ENCODE measurements at places on chromosomes 5 and 9.

GRCh38 chr9:136465500-136466154 is 17.2 kb downstream of the SEC16A start:
- no peak for DNase-seq

DNA sequence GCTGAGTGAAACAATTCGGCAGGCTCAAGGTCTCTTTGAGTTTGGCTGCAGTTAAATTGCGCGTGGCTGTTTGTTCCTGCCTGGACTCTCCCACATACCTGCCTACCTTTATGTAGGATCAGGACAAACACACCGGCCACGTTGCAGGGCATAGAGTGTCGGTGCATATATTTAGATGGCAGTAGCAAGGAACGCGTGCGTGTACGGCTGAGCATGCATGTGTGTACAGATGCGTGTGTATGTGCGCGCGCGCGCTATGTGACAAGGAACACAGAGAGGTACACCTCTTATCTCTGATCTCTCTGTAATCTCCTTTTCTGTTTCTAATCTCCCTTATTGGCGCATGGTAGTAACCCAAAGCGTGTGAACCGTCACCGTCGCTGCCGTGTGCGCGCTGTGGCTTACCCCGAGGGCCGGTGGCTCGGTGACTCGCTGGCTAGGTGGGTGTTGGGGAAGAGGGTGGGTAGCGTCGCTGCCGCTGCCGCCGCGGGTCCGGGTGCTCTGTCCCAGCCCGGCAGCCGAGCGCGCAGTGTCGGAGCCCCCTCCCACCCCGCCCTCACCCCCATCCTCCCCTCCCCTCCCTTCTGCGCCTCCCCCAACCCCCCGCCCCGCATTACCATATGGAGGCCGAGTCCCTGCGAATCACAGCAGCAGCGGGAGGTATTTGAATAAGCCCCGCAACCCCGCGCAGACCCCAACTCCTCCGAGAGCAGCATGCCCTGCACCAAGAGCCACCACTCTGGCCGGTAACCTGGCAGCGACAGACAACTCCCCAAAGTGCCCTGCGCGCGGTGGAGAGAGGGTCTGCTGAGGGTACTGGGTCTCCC is 204.8 kb downstream of the MEF2C start:
- DNase-seq, result no peak

DNA sequence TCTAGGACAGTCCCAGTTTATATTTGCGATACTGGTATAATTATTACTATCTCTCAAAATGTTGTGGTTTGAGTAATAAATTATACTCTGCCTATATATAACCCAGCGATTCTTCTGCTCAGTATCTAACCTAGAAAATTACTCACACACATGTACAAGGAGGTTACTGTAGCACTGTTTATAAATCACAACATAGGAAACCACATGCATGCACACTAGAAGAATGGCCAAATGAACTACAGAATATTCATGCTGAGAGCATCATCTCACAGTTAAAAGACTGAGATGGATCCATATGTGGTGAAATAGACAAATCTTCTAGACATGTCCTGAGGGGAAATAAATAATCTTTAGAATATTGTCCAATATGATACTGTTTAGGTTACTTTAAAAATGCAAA is 62.1 kb downstream of the INSYN2B start:
- no peak for DNase-seq

DNA sequence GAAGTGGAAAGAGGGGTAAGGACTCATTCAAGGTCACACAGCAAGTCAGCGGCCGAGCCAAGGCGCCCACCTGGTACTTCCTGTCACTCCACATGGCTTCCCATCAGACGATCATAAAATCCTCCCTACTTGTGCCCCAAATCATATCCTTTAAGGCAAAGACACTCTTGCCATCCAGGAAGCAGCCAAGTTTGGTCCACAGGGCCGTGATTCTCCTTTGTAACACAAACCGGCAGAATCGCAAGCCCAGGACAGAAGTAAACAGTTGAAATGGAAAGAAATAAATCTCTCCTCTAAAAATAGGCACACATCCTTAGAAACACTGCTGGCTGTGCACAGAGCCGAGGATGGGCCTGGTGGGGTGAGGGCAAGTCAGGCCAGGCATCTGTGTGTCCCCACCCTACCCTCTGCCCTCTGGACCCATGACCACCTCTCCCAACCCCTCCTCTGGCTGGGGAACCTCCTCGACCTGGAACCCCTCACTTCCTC is 30.5 kb downstream of the TMOD1 start:
- DNase-seq, result no peak

DNA sequence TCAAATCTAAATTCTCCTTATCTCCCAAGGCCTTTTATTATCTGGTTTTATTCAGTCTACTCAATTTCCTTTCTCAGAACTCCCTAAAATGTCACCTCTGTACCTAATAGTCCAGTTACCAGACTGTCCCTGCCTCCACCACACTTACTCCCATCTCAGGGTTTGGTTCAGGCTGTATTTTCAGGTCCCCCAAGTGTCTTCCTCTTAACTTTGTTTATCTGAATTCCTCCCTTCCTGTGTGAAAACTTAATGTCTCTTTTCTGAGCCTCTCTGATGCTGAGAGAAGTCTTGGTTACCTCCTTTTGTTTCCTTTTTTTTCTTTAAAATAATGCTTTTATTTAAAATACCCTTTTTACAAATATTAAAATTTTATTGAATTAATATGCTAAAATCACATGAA is 133.4 kb downstream of the PAM start:
- DNase-seq, result no peak

GRCh38 chr5:33558489-33558888 is 117.7 kb downstream of the TARS1 start:
- DNase-seq, result no peak

DNA sequence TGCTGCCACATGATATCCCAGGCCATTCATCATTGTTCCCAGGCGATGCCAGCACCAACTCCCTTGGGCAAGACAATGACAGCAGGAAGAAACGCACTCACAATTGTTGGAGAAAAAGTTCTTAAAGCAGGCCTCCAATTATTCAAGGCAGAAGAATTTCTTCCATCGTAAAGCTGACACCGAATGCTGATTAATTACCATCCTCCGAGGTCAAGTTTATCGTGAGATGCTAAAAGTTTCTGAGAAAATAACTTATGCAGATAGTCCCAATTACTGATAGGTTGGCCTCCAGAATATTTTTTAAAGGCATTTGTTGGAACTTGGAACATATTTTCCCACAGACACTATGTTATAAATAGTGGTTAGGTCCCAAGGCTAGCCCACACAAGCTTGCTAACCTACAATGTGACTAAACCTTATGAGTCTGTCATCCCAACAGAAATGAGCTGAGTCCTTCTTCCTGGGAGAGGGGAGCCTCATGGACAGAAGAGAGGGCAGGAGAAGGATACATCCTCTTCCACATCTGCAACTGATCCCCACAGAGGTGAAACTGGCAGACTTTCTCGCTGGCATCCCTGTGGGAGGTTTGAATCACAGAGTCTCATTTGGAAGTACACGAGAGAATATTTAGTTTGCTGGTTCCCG is 202.4 kb upstream of the TBC1D2 start:
- no peak for DNase-seq

- no peak for DNase-seq
Measured at GRCh38 chr5:119287547-119288111, 68.2 kb upstream of the TNFAIP8 start.

GRCh38 chr5:52668544-52669185 is 119.1 kb upstream of the ITGA1 start:
- no peak for DNase-seq

DNA sequence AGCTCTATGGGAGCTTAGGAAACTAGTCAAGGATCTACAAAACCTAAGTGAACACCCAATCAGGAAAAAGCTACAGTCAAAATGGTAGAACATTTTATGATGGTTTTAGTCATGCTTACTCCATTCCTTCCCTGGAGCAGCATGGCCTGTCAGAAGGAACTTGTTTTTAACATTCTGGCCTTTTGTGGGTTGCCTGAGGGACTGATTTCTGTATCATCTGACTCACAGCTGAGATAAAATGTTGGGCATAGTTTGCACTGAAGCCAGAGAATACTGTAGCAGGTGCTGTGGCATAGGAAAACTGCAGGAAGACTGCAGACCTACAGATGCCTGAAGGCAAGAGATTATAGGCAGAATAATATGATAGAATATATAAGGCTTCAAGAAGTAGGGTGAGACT is 719.6 kb upstream of the GRAMD2B start:
- DNase-seq, result no peak

DNA sequence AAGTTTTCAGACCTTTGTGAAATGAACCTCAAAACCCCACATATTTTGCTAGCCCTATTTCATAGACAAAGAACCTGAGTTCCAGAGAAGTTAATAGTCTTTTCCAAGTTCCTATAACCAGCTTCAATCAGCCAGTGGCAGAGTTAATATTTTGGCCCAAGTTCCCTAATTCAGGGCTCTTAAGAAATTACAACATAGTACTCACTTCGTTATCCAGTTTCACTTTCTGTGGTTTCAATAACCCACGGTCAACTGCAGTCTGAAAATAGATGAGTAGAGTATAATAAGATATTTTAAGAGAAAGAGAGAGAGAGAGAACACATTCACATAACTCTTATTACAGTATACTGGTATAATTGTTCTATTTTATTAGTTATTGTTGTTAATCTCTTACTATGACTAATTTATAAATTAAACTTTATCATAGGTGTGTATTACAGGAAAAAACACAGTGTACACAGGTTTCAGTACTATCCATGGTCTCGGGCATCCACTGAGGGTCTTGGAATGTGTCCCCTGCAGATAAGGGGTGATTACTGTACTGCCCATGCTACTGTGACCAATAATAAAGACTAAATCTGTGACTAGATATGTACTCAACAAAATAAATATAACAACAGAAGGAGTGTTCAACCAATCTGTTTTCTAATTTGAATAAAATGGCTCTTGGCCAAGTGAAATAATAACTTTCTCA is 9.3 kb upstream of the MYOT start:
- DNase-seq, result no peak

DNA sequence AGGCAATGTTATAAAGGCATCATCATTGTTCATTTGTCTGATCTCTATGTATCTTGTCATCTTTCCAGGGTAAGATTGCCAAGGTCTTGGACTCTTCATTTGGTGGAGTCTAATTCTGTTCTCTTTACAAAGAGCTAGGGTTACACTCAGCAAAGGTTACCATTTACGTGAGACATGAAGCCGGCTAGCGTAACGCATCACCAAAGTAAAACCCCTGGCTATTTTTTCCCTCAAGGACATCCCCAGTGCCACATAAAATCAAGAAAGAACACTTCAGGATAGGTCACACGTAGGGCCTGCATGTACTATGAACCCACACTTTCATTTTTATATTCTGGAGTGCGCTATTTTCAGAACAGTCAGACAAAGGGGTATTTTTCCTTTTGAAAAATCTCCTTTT is 20.0 kb upstream of the MYOT start:
- DNase-seq, result no peak

DNA sequence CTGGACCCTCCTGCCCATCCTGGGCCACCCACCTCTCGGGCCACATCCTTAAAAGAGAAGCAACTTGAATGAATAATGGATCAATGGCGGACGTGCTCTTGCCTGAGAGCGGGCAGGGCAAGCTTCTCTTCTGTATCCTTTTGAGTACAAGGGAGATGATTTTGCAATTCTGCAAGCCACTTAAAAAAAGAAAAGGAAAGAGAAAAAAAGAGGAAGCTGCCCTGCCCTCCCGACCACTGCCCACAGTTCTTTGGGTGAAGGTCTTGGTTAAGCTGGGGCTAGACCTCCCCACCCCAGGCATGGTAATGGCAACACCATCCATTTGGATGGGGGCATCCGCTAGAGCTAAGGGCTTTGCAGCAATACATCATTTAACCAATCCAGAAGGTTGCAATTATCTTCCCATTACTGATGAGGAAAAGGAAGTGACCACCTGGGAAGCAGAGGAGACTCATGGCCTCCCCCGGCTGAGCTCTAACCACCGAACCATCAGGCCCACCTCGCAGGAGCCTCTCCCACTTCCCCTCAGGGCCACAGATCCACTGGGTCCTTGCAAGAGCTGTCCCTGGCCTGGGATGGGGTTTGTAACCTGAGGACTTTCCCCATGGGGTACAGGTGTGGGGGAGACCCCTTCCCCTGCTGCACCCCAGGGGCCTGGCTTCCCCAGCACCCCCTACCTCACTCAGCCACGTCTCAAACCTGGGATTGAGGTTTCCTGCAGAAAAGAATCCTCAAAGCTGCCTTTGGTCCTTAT is 27.8 kb upstream of the LAMC3 start:
- no peak for DNase-seq

DNA sequence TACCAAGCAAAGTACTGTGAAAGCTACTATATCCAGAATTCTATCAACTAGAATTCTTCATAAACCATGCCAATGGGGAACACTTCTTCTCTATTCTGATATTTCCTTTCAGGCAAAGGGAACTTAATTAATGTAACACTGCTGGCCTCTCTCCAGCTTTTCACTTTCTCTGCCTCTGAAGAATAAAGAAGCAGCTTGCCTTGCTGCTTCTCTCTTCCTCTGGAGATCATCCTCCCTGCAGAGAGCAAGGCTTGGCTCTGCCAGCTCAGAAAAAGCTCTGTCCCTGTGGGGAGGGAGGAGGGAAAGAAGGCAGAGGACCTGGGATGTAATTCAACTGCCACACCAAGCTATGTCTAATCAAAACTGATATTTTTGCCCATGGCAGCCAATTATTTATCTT is 6.5 kb downstream of the CTNND2 start:
- no peak for DNase-seq

DNA sequence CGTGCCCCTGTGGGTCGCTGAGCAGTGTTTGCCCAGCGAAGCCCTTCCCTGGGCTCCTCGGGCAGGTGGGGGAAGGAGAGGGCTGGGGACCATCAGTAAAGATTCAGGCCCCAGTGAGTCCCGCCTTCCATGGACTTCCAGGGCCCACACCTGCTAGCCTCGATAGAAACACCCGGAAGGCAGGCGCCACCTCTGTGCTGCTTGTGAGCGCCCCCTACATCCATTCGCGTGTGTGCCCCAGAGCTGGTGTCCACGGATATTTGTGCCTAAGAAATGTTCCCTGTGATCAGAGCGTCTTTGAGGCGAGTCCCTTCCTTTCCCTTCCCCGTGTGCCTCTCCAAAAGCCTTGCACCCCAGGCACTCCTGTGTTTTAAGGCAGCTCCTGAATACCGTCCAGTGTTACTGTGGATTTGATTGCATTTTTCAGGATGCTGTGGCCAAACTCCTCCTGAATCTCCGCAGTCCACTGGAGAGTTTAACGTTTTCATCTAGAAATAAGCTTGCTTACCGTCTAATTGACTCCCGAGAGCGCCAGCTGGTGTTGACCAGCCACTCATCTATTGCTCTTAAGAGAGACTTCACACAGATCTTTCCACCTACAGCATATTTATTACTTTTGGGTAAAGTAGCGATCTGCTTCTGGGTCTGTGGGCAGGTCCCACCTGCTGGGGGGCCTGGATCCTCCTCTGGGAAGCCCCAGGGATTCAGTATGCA is 101.4 kb downstream of the COL5A1 start:
- no peak for DNase-seq
